EL (cell line): ENCODE measurements at places on chromosomes 13 and 19.

- DNase-seq = no peak
These were observed 4.2 kb upstream of the TYK2 start for GRCh38 chr19:10384580-10384979.

DNA sequence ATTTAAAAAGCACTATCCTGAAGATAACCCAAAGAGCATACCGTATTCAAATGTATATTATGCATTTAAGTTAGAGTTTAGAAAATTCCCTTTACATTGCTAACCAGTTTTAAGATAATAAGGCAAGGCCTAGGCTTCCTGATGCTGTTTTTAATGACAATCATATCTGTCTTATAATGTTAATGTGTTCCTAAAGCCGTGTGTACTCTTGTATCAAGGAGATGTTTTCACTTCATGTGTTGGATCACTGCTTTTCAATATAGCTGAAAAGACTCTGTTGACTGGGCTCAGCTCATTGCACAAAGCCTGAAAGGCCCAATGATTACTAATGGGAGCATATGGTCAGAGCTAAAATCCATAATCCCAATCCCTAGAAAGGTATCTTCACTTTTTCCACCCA, 81.6 kb downstream of the DACH1 start:
- DNase-seq = no peak

DNA sequence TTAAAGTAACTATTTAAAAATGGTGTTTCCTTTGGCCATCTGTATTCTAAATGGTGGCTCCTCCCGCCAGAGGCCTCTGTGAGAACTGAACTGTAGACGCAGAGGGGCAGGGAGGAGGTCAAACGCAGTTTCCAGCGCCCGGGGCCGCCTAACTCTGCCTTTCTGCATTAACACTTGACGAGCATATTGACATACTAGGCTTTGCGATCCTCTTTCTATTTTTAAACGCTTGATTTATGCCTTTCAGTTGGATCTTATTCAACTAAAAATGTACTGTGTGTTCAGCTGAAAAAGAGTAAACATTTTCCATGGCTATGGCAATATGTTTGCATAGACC, 74.7 kb downstream of the SPACA7 start:
- DNase-seq = no peak

- no peak for DNase-seq
These were observed 504.3 kb downstream of the COG6 start for GRCh38 chr13:40159736-40160135.

- DNase-seq = no peak
These were observed 1044.3 kb downstream of the DIAPH3 start for GRCh38 chr13:59119475-59119874.

DNA sequence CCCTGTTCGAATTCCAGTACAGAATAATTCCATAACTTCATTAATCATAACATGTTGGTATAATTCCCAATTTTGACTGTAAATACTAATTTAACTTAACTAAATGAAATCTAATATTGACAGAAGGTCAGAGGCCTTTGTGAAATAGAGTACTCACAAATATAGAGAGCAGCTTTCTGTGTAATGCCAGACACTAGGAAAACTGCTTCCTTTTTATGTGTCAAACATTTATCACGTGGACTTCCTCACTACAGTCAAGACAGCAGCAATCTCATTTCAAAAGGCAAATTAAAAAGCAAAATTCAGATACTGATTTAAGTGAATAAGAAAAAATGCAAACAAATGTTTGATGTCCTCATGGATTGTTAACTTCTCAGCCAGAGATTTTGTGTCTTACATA, 13.1 kb downstream of the ITM2B start:
- no peak for DNase-seq

DNA sequence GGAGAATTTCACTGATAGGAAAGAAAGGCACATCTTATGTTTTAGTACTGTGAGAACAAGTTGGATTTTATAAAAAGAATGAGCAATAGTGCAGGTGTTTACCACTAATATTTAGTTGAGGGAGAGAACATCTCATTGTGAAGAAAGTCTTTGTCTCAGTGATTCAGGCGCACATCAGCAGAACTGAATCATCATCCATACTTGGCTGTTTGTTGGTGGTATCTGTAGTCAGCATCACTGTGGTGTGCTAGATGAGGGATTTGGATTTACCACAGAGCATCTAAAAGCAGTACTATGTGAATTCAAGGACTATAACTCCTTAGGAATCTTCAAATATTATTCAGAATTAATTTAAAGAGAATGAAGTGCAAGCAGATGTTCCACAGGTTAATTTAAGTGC, 1380.5 kb upstream of the ATXN8OS start:
- DNase-seq = no peak

DNA sequence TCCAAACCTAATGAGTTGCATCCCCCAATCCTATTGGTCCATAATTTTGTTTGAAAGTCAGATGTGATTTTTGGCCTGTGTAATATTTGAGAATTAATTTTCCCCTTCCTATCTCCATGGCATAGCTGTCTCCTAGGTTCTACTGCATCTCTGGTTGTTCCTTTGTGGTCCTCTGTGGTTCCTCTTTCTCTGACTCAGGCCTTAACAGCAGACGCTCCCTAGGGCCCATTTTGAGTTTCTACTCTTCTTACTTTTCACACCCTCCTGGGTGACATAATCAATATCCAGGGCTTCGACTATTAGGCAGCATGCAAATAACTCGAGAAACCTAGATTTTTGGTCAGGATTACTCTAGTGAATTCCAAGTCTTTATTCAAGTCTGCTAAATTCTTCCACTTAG, 160.7 kb downstream of the RFC3 start:
- DNase-seq = no peak

DNA sequence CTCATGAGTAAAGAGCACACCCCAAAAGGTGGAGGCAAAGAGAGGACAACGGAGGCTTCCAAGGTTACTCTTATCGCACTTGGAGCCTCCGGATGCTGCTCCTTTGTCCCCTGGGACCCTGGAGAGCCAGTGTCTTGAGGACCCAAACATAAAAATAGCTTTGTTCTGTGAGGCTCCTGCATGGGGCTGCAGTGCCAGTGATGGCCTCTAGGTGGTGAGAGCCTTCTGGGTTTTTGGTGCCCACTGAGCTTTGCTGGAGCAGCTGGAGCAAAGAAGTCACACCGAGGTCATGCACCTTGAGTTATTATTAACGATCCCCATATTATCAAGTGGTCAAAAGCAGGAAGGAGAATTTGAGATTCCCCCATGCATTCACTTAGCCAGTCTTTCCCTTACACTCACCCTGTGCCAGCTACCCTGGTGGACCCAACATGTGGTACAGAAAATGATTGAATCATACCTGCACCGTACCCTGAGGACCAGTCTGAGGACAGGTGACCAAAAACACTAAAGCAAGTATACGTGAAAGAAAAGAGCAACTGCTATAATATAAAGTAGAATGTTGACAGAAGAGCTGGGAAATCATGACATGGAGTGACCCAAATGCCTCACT, 41.5 kb downstream of the ZNF682 start:
- DNase-seq = no peak

DNA sequence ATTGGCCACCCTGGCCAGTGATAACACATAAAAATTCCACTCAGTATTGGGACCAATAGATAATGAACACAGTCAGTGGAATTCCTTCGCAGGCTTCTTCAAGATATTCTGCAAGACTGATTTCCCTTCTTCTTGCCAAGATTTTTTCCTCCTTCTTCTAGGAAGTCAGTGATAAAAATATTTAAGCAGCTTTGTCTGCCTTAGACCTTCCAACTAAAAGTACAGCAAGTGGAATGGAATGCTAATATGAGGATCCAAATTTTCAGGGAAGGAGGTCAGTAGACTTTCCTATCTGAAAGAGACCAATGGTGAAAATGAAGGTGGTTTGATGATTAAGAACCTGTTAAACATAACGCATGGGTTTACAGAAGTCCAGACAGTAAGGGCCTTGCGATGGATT, 9.6 kb downstream of the STARD13 start:
- DNase-seq = peak; percentile 77

DNA sequence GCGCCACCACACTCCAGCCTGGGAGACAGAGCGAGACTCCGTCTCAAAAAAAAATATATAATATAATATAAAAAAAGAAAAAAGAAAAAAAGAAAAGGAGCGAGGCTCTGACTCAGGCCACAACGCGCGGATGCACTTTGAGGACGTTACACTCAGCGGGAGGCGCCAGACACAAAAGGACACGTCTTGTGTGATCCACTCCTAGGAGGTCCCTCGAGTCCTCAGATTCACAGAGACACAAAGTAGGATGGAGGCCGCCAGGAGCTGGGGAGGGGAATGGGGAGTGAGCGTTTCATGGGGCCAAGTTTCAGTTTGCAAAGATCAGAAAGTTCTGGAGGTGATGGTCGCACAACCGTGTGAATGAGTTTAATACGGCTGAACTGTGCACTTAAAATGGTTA, 8.5 kb upstream of the ABHD17A start:
- no peak for DNase-seq

DNA sequence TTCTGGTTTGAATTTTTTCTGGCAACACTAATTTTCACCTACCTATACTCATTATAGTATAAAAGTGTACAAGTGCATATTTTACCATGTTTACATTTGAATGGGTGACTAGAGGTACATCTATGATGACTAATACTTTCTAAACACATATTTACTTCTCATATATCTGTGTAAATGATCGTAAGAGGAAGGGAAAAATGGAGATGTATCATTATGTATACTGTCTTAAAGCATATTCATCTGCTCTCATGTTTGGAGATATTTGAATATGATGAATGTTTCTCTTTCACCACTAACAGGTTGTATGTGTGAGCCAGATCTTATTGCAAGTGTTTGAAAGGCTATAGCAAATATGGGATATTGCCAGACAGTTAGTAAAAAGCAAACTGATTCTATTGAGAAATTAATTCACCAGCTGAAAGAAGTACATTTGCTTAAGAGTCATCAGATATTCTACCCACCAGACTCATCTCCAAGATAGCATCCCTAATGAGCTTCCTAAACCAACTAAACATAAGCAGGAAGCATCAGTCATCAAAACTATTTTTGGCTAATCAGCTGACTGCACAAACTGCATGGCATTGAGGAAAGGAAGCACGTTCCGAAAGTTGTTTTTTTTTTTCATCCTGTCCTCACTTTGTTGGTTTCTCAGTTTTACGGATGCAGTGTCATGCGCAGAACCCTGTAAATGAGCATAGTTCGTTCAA, 738.2 kb downstream of the GPC5 start:
- no peak for DNase-seq

DNA sequence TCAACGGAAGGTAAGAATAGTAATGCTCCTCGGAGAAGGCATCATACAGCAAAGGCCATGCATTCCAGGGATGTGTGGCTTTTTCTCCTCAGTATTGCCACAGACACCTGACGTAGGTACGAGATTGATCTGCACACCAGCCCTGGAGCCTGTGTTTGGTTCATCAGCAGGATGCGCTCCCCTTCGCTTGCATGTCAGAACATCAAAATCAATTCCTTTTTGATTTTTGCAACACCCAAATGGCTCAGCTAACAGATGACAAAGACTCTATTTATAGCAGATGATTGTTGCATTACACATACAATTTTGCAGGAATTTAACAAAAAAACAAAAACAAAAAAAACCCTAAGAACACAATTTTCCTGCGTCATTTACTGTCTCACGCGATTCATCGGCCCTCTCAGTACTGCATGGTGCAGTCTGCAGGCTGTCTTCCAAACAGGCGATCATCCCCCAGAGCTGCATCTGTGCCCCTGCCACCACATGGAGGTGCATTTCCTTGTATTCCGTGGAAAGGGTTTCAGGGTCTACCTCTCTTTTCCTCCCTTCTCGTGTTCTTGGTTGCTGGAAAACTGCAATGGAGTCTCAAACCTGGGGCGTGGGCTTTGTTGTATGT, 207.3 kb downstream of the TEX29 start:
- no peak for DNase-seq

- DNase-seq = no peak
These were observed 47.5 kb downstream of the CRTC1 start for GRCh38 chr19:18730885-18731513.

- DNase-seq = no peak
These were observed 1.5 kb downstream of the DZIP1 start for GRCh38 chr13:95642999-95643398.

DNA sequence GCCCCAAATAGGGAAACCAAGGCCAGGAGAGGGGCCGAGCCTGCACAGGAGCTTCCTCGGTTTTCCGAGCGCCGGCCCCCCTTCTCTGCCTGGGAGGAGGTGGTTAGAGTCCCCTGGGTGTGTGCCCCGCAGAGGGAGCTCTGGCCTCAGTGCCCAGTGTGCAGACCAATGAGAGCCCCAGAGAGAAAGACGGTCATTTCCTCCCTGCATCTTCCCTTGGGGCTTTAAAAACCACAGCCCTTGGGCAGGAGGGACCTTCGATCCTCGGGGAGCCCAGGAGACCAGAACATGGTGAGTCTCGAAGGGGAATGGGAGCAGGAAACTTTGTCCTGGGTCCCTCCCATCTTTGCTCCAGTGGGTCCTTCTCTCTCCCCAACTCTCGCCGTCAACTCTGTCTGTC, at the start of gene C5AR1:
TSS of gene C5AR1 (plus strand) at position 254 of the 400 bp plus-strand sequence. CDS start at position 289, 35 bp downstream.
- DNase-seq = no peak

DNA sequence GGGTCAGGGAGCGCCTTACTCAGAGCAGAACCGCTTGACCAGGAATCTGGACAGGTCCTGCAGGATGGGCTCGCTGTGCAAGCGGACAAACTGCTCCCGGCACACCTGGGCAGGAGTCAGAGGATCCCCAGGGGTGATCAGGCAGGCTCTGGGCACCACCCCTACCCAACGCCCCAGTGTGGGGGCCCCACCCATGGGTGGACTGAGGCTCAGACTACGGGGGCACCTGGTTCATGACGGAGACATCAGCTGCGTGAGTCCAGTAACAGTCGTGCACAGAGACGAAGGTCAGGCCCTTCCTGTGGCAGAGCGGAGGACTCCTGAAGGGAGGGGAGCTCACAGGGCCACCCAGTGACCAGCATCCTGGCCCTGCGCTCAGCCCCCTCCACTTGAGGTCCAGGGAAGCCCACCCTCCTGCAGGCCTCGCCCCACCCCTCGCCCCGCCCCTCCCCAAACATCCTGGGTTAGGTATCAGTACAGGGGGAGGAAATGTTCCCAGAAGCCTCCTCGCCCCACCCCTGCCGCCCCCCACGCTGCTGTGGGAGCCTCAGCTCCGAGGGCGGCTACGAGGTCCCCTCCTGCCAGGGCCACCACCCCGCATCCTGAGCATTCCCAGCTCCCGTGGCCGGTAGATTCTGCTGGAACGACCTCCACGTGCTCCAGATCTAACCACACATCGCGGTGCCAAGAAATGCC, 15.6 kb downstream of the POLRMT start:
- DNase-seq = no peak

- no peak for DNase-seq
These were observed 13.9 kb downstream of the MPND start for GRCh38 chr19:4357095-4357797.

DNA sequence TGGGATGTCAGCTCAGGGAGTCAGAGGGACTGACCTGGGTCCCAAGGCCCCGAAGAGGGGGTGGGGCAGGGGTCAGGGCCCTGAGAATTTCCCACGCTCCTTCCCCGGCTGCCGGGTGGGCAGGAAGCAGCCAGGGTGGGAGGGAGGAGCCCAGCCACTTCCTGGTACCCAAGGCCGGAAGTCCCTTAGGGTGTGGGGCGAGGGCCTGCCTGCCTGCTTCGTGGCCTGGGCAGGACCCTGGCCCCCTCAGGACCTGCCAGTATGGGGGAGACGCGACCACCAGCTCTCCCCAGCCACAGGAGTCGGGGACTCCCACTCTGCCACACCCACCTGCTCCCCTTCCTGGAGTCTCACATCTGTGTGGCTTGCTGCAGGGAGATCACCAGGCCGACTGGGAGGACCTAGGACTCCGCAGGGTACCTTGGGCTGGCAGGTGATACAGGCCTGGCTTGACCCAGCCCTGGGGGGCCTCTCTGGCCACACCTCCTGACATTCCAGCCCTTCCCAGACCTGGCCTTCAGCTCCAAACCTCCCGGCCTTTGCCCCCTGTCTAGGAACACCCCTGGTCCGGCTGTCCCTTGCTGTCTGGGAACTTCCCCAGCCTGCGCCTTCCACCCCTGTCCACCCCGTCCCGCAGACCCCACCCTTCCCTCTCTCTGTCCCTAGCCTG, 9.8 kb upstream of the CIRBP start:
- peak; percentile 74 for DNase-seq
